ENCODE measurements at places on chromosomes 7 and 10. TPM values are rescaled to one million over a fixed set of nuclear protein-coding genes. Genes with fewer than 3 reads are reported as not detected.
A peak's percentile ranks its signal among the peaks of the same experiment; 100 is the strongest.

Gene LRRC18
- total RNA-seq = not detected

DNA sequence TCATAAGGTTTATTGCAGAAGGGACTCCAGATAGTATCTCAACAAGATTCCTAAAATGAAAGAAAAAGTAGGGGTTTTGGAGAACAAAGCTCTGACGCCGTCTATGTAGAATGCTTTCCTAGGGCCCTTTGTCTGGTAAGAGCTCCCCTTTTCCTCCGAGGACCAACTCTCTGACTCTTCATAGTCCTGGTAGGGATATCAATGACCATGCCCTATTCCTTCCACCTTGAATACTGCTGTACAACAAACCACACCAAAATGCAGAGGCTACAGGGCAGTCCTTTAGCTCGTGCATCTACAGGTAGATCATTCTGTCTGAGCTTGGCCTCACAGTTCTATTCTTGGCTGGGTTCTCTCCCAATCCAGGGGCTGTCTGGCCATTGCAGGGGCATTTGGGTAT is 190.3 kb downstream of the WDR11 start:
- no peak for DNase-seq

GRCh38 chr10:73771722-73772280 is 10.0 kb upstream of the CHCHD1 start:
- peak; percentile 46 for DNase-seq

Gene PAX4
- not detected for total RNA-seq

Gene IFIT1B
- not detected for total RNA-seq

- DNase-seq = no peak
Observed at GRCh38 chr7:28116041-28116440, 64.6 kb downstream of the JAZF1 start.

Gene PLAC9
- total RNA-seq = not detected

Gene MCM10
- 0.38 TPM for total RNA-seq

GRCh38 chr7:156667110-156667426 is 26.5 kb downstream of the RNF32 start:
- no peak for DNase-seq
